NCI-H2171 (cell line): ENCODE measurements at places on chromosomes 3 and 15.

DNA sequence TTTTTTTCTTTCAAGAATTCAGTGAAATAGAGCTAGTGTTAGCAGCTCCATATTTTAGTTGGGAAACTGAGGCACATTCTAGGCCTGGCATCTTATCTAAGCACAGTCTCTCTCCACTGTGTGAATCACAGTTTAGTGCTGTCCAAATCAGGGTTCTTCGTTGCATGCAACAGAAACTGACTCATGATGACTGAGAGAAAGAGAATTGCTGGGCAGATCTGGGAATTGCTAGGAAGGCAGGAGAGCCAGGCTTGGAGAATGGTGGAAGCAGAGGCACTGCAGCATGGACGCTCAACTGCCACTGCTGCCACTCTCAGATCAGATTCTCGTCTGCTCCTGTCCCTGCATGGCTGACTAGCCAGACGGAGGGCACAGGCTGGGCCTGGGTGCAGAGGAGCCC is 40.7 kb upstream of the CHST2 start:
- no peak for DNase-seq

GRCh38 chr3:141710888-141711616 is 27.0 kb upstream of the RNF7 start:
- DNase-seq, result no peak

GRCh38 chr3:96863129-96863740 is 48.8 kb downstream of the EPHA6 start:
- peak; percentile 2 for DNase-seq

DNA sequence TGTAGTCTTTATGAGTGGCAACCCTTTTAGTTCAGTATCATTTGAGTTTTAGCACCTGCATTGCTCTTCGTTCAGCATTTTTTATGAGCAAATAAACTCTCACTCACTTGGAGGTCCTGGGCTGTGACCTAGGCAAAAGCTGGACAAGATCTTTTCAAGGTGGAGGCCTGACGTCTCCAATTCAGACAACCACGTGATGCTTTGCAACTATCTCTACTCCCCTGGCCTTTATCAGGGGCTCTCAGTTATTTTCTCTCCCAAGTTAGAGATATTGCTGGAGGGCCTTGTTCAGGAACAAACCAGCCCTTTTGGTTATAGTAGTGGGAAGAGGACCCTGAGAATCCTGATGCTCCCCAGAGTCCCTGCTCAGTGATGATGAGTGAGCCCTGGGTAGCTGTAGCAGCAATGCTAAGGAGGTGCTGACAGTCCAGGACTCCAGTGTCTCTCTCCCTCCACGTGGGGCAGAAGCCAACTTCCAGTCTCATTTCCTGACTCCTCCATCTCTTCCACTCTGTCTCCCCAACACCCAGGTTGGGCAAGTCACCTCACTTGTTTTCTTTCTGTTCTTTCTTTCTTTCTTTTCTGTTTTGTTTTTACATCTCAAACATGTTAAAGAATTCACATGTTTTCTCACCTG is 30.4 kb downstream of the HAPLN3 start:
- no peak for DNase-seq

- DNase-seq, result no peak
Measured at GRCh38 chr15:99895189-99895955, 162.1 kb upstream of the LYSMD4 start.

- no peak for DNase-seq
Measured at GRCh38 chr3:173301647-173302046, 95.9 kb upstream of the NLGN1 start.

DNA sequence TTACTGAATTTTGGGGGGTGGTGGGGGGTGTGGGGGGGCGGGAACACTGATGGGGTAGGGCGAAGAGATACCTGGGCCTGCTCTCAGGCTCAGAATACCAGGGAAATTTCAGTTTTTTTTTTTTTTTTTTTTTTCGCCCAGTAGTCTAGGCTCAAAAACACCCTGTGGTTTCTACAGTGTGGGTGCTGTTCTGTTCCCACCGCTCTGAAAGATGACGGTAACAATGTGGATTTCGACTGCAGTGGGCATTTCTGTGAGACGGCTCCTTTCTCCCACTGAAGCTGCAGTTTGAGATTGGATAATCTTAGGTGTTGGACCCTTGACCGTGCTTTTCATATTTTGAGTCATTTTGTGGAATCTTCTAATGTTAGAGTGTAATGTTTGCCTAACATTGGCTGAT is 143.8 kb upstream of the RGMA start:
- DNase-seq, result no peak

DNA sequence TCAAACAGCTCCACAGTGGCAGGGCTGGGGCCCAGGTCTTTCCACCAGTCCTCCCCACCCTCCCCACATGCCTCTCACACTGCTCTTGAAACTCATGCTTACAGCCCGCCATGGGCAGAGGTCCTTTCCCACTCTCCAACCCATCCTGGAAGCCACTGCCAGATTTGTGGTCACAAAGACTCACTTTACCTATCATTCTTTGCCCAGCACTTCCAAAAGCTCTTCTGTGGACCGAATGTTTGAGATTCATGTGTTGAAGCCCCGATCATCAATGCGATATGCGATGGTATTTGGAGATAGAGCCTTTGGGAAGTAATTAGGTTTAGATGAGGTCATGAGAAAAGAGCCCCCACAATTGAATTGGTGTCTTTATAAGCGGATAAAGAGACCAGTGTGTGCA is 247.8 kb downstream of the VPS13C start:
- DNase-seq, result no peak
